Activated T-helper 1 cell treated with anti-CD3 and anti-CD28 coated beads, Interleukin-2, amount 50 U/mL, for 16 hours (primary cell): ENCODE measurements at places on chromosomes 7 and 10.

- no peak for DNase-seq
These were observed 361.8 kb upstream of the ZMIZ1 start for GRCh38 chr10:78706726-78707540.

DNA sequence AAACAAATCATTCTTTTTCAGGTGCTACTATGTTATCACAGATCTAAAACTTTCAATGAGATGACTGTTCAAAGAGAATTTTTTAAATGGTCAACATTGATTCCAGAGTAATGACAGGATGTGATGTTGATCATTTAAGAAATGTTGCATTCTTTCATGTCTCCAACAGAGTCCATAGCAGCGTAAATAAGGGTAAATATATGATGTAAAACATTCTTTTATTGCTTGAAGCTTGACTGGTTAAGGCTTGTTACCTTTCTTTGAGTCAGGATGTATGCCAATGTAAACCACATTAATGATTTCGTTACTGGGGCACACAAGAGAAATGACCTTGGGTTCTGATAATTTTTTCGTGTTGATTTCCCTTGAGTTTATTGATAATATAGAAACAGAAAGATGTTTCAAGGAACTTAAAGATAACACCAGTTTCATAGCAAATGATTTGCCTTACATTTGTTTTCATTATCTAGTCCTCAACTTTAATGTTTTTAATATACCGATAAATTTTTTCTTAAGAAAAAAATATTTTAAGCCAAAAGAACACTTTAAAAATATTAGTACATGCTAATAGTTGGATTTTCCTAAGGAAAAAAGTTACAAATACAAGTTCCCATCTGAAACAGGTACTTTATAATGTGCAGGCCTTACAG, 3.5 kb downstream of the STK17A start:
- DNase-seq, result no peak

DNA sequence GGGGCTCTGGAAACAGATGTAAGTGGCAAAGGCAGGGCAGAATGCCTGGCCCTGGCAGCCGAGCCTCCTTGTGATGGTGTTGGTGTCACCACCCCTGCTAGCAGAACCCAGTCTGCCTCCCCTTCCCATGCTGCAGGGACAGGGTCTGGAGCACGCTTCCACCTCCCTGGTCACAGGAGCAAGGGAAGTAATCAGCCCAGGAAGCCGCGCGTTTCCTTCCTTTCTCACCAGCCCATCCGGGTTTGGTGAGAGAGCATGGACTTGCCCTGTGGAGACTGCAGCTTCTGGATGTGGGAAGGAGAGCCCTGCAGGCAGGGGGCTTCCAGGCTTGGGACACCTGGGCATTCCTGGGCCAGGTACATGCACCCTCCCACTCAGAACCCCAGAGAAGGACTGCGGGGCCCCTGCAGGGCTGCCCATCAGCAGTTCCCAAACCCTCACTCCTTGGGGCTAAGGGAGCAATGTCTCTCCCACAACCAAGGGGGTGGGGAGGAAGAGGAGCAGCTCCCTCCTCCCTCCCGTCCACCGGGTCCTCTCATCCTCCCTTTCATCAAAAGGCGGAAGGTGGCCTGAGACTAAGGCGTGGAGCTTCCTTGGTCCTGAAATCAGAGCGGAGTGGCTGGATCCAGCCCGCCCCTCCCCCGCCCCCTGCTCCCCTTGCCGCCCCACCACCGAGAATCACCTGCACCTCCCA, 1.8 kb downstream of the MMRN2 start:
- no peak for DNase-seq

GRCh38 chr7:14698239-14698638, 204.3 kb downstream of the DGKB start:
- DNase-seq, result no peak

- DNase-seq, result peak; percentile 23
These were observed at the start of gene HHEX for GRCh38 chr10:92689663-92690210. Gene HHEX (plus strand): TSS chr10:92689955. CDS start chr10:92689987, 32 bp downstream.
